ENCODE measurements at places on chromosomes 16 and 17.

DNA sequence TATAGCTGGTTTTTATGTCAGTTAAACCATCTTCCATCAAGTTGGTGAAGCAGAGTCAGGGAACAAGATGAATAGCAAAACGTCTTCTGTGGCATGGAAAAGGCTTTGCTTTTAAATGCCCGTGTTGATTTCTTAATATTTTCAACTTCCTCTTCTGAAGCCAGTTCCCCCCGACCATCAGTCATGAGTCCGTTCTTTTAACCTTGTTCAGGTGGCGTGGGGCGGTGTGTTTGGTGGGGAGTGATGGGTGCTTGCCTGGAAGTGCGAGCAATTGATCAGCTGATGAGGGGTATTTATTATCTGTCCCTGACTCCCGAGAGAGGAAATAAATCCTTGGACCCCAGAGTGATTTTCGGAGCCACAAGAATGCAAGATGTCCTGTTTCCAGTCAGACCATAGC lies 147.1 kb downstream of the WWOX start:
- no peak for DNase-seq

GRCh38 chr17:81221371-81221841 lies 1.4 kb downstream of the CEP131 start:
- DNase-seq: no peak

DNA sequence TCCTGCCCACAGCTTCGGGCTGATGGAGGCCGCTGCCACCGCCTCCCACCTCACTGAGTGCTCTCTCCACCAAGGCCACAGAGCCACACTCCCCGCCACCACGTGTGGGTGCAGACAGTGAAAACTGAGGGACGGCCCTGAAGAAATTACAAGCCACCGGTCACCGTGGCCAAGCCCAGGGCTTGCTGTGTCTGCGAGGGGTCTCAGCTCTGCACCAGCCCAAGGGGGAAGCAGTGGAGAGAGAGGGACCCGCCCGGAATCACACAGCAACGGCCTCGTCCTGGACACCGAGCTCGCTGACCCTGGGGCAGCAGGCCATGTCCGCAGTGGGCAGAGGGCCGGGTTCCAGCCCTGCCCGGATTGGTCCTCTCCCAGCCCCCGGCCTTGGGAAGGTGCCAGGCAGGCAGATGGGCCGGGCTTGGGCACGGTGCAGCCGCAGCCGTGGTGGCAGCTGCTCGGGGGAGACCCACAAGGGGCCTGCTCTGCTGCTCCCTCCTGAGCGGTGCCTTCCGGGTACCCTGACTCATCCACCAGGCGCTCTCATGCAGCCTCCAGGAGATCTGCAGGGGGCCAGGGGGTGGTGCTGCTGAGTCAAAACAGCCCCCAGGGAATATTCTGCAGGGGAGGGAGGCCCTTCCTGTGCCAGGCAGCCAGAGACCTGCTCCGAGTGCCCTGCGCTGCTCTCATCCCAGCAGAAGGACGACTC lies 52.0 kb downstream of the CBFA2T3 start:
- DNase-seq: peak; percentile 82

DNA sequence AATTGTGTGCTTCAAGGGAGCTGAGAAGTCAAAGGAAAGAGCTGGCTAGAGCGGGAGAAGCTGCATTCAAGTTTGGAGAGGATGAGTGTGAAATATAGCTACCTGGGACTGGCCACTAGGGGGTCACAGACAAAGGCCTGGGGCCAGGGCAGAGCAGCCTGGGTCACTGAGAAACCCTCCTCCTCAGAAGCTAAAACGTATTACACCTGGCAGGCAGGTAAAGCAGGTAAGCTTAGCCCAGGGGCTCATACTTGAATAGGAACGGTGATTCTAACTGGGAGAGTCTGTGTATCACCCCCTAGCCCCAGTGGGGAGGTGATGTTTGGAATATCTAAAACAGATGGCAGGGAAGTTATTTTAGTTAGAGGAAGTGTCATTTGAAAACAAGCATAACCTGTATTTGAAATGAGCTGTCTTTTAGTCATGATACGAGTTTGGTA lies 6.8 kb downstream of the KRT37 start:
- peak; percentile 80 for DNase-seq

GRCh38 chr16:24035127-24035842 lies 199.5 kb downstream of the PRKCB start:
- DNase-seq: peak; percentile 16

GRCh38 chr16:14427371-14427948 lies 202.6 kb downstream of the PARN start:
- no peak for DNase-seq

DNA sequence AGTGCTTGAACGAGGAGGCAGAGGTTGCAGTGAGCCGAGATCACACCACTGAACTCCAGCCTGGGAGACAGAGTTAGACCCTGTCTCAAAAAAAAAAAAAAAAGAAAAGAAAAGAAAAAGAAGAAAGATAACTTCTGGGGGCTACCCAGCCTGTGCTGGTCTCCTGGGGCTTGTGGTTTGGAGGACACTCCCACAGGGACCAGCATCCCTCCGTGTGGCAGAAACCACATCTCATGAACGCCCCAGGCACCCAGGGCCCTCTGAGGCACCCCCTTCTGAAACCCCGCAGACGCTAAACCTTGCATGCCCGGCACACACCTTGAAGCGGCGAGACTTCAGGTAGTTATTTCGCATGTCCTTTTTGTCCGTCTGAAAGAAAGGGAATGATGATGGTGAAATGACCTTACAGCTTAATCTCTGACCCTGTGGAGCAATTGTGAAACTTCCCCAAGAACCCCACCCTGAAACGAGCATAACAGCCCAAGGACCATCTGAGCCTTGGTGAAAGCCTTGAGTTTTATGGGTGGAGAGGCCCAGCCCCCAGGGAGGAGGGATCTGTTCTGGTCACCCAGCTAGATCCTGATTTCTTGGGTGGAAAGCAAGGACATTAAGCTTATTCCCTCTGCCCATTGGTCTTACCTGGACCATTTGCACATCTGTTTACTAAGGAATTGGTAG lies 55.0 kb downstream of the CNGB1 start:
- DNase-seq: no peak

- DNase-seq: no peak
These were observed 7.3 kb downstream of the THRA start for GRCh38 chr17:40069751-40070708.

DNA sequence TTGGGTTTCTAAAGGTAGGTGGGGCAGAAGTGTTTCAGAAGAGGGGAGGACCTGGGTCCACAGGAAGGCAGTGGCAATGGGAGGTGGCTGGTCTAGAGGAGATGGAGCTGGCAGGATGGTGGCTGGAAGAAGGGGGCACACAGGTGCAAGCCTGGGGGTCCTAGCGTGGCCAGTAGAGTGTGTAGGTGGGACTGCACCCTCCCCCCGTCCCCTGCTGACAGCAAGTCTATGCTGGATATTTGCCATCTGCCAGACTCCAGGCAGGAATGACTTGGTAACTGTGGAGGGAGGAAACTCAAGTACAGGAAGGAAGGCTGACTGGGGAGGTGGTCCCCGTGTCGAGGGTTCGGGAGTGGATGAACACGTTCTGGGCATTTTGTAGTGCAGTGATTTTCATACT lies 8.6 kb downstream of the MED9 start:
- DNase-seq: no peak

DNA sequence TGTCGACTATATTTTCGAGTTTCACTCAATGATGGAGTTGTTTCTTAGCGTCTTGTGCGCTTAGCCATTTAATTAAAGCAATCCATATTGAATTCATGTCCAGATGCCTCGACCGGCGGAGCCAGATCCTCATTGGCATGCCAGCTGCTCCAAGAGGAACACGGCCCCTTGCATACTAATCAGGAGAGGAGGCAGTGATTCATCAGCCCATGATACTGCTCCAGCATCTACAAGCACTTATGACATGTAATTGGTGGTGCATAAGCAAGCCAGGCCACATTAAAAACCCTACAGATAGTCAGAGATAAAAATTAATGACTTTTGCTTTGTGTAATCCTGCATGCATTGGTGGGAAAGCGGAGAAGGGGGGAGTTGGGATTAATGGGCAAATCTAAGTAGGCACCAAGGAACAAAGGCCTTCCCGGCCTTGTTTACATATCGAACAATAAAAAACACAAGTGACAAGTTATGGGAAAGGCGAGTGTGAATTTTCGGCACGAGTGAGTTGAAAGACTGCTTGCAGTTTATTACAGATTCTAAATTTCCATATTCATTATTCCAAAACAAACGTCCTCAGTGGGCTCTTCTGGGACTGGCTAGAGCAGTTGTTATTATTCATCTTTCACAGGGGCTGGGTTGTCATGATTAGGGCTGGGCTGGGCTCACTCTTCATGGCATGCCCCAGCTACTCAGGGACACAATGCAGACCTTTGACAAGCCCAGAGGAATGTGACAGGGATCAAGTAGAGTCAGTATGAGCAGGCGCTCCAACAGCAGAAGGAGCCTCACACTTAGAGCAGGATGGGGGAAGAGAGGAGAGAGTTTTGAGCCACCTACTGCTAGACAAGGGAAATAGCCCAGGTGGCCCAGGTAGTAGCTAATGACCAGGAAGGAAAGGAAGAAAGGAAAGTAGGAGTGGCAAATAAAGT lies 281.7 kb upstream of the ZFHX3 start:
- peak; percentile 30 for DNase-seq
